Retinal pigment epithelial cell (primary cell): ENCODE measurements at places on chromosomes 6 and 20.

DNA sequence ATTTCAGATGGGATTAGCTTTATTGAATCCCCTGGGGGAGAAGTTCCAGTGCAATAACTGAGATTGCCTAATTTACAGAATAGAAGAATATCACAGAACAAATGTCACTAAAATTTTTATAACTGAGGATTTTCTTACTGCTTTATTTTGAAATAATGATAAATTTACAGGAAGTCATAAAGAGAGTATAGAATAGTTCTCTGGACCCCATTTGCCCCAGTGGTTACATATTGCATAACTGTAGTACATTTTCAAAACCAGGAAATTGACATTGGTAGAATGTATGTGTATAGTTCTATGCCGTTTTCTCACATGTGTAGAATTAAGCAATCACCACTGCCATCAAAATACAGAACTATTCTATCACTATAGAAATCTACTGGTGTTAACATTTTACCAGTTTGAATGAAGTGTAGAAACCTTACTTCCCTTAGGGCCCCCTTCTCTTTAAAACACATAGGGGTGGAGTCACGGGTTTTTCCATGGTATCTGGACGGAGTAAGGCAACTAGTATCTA lies 18.3 kb downstream of the KIF6 start:
- DNase-seq: no peak

- no peak for DNase-seq
Observed at GRCh38 chr6:168641446-168641845, 200.5 kb downstream of the SMOC2 start.

DNA sequence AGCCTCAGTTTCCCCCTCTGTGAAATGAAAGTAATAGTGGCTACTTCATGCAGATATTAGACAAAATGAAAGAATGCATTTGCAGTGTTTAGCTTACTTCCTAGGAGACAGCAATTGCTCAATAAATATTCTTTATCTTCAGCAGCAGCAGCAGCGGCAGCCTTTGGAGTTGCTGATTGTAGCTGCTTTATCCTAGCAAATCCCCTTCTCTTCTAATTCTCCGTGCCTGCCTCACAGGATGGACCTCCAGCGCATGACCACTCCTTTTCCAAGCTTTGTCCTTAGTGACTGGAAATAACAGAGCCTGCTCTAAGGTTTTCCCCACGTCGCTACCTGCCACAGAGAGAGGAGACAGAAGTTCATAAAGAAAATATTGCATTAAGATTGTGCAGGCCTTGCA lies 279.8 kb downstream of the TSHZ2 start:
- DNase-seq: no peak

GRCh38 chr6:134482593-134483270 lies 164.8 kb upstream of the SGK1 start:
- DNase-seq: no peak

DNA sequence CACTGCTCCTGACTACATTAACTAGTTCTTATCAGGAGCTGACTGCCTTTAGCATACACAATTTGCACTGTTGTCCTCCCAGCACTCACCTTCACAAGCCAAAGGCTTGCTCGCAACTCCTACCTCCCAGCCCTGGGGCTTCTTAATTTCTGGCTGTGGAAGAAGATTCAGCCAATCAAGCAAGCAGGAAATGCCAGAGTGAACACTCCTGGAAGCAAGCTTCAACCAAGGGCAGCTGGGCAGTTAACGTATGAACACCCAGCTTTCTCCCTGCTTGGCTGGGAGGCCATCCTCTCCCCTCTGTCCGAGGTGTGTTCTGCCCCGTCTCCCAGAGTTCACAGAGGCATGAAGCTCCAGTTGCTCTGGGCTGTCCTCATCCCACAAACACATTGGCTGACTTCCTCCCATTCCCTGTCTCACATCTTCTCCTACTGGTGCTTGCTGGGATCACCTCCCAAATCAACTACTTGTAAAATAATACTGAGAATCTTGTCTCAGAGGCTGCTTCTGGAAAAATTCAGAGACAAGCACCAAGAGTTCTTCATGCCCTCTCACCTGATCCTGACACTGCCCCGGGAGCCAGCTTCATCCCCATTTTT lies 15.3 kb upstream of the SRSF6 start:
- DNase-seq: no peak

- DNase-seq: no peak
Observed at GRCh38 chr6:20802596-20802995, 268.3 kb downstream of the CDKAL1 start.

GRCh38 chr20:7673841-7674240 lies 266.4 kb downstream of the HAO1 start:
- no peak for DNase-seq

DNA sequence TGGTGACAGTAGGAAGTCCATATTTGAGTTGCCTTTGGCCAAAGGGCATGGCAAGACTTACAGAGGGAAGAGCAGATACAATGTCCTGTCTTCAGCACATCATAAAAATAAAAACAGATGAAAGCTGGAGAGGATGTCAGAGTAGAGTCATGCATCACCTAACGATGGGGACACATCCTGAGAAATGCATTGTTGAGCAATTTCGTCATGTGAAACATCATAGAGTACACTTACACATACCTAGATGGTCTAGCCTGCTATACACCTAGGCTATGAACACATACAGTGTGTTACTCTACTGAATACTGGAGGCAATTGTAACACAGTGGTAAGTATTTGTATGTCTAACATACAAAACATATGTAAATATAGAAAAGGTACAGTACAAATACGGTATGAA lies 75.6 kb downstream of the VEGFA start:
- no peak for DNase-seq

GRCh38 chr6:23016696-23017095 lies 447.3 kb downstream of the HDGFL1 start:
- DNase-seq: no peak

GRCh38 chr6:146123616-146124015 lies 94.8 kb downstream of the GRM1 start:
- DNase-seq: no peak

DNA sequence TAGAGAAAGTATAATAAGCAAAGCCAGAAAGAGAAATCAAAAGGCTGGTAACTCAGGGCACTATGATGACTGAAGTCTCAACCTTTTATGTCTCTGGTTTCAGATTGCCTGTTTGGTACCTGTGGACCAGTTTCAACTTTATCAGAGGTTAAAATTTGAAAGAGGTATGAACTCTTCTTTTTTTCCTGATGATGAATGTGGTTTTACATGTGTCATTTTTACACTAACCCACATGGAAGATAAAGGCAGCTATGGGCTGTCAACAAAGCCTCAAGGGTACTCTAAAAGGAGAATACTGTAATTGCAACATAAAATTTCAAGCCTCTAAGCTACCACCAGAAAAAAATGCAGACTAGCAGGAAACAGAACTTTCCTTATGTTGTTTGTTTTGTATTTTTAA lies 52.4 kb downstream of the RNF144B start:
- DNase-seq: no peak

DNA sequence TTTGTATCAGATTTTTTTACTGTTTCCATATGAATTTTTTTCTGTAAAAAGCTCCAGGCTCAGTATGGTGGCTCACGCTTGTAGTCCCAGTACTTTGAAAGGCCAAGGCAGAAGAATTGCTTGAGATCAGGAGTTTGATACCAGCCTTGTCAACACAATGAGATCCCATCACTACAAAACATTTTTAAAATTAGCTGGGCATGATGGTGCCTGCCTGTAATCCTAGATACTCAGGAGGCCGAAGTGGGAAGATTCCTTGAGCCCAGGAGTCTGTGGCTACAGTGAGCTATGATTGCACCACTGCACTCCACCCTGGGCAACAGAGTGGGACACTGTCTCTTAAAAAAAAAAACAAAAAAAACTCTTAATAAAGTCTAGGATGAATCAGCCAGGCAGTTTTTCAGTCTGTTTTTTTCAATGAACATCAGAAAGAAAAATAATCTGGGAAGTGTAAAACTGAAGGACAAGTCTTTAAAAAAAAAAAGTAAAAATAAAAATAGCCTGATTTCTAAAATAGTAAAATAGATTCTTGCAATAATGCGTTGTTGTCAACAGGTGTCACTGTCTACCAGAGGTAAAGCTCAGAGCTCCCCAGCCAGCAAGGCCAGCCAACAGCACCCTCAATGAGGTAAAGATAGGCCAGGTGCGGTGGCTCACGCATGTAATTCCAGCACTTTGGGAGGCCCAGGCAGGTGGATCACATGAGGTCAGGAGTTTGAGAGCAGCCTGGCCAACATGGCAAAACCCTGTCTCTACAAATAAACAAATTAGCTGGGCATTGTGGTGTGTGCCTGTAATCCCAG lies 9.3 kb upstream of the ATG5 start:
- DNase-seq: no peak

DNA sequence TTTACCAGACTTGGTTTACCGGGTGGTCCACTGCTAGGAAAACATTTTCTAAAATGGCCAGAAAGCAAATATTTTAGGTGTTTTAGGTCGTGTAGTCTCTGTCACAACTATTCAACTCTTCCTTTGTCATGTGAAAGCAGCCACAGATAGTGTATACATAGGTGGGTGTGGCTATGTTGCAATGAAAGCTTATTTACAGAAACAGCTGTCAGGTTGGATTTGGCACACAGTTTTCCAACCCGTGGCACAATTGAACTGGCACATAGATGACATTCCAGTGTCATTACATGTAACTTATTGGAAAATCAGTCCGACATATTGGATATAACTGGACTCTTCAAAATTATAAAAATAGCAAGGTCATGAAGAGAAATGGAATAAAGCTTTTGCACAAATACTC lies 68.9 kb upstream of the KCNQ5 start:
- DNase-seq: no peak

- no peak for DNase-seq
Observed at GRCh38 chr6:149365197-149365596, 34.9 kb upstream of the SUMO4 start.

DNA sequence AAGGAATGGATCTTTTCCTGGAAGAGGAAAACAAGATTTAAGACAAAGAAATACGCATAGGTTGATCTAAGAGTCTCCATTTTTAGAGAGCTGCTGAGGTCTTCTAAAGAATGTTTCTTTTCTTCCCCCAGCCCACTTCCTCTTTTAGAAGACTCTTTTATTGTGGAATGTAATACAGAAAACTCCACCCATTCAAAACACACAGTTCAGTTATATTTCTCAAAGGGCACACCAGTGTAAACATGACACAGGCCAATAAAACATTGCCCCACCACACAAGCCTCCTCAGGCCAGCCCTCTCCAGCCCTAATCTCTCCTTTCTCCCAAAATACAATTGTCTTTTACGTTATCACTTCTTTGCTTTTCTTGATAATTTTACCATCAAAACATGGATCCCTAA lies 42.8 kb downstream of the SLC35B3 start:
- DNase-seq: no peak

GRCh38 chr6:37338745-37339255 lies 15.0 kb upstream of the RNF8 start:
- no peak for DNase-seq

DNA sequence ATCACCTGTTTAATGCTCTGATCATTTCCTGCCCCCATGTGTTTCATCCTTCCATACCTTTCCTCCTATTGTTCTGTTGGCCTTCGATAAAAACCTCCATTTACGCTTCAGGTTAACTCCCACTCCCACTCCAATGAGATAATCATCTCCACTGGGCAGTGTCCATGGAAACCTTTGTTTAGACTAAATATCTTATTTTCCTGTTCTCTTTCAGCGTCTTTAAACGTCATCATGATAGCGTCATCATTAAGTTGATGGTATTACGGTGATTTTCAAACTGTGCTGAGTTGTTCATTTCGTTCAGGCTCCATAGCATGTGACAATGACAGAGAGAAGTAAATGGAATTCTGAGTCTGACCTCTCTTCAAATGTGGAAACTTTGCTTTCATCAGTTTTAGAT lies 970.5 kb upstream of the SLC35B3 start:
- DNase-seq: no peak

GRCh38 chr6:96520171-96521115 lies 1.2 kb upstream of the UFL1 start:
- DNase-seq: no peak

DNA sequence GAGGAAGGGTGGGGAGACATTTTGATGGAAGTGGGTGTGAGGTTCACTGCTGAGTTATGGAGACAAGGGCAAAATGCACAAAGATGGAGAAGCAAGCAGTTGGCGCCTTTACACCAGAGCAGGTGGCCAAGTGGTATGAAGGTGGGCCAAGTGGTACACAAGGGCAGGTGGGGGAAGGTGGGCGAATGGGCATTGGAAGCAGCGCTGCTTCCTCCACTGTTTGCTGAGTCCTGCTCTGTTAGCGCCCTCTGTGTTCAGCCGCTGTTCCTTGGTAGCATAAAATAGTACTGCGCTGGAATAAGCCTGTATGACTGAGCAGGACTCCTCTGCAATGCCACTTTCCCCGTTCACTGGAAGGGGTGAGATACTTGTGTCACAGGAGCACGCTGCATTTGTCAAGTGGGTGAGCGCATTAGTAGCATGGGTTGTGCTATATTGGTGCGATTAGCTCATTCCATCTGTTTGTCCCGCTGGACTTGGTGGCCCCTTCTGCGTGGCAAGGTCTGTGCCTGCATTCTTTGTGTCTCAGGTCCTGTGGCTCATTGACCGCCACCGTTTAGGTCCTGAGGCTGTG lies 116.4 kb downstream of the TOX2 start:
- DNase-seq: no peak

- DNase-seq: peak; percentile 49
Observed at GRCh38 chr6:20542927-20543602, 8.8 kb downstream of the CDKAL1 start.

DNA sequence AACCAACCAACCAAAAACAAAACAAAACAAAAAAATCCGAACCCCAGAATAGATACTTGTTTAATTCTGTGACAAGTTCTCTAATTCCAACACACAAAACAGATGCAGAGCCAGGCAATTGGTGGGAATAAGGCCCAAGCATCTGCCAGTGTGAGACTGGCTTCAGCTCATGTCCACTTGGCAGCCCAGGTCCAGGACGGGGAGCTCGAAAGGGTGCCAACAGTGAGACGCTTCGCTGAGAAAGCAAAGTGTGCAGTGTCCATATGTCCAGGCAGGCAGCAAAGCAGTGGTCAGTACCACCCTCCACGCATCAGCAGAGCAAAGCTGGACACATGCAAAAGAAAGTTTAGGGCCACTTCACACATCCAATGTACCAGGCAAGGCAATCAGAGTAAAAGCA lies 102.9 kb downstream of the RALGAPA2 start:
- no peak for DNase-seq

DNA sequence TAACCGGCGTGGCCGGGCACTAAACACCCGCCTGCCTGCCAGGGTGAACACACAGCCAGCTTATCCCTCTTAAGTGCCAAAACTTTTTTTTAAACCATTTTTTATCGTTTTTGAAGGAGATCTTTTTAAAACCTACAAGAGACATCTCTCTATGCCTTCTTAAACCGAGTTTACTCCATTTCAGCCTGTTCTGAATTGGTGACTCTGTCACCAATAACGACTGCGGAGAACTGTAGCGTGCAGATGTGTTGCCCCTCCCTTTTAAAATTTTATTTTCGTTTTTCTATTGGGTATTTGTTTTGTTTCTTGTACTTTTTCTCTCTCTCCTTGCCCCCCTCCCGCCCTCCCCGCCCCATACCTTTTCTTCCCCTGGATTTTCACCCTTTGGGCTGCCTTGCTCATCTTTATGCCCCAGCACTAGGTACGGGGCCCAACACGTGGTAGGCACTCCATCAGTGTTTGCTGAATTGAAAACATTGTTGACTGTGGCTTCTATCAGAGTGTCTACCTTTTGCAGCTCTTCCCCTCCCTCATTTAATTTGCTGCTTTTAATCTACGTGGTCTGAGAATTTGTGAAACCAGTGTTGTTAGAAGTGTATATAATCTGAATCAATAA lies 1.5 kb downstream of the ZCCHC3 start:
- no peak for DNase-seq

- DNase-seq: no peak
Observed at GRCh38 chr20:44023515-44024371, 109.1 kb downstream of the TOX2 start.
